CD4-positive, alpha-beta T cell treated with Interleukin-21 for 1 hour (primary cell): ENCODE measurements at places on chromosomes 4 and X.

GRCh38 chr4:88320780-88321373, 36.5 kb upstream of the PPM1K start:
- peak; percentile 26 for DNase-seq

GRCh38 chr4:110211007-110211769, 12.8 kb upstream of the ELOVL6 start:
- peak; percentile 64 for DNase-seq

GRCh38 chrX:48999030-48999429, 3.0 kb downstream of the GRIPAP1 start:
- no peak for DNase-seq

DNA sequence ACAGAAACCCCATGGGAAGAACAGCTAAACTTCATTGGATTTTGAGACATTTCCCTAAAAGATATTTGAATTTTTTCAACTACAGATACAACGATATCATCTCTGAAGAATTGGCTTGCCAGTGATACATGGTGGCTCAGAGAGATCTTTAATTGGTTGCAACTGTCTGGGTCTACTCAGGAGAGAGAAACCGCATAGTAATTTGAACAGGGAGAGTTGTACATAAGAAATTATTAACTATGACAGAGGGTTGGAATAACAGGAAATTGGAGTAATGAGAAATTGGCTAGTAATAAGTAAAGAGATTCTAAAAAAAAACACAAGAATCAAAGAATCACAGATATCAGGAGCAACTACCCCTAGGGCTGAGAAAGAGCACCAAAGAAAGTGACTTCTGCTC, 118.4 kb downstream of the KLHL13 start:
- no peak for DNase-seq

DNA sequence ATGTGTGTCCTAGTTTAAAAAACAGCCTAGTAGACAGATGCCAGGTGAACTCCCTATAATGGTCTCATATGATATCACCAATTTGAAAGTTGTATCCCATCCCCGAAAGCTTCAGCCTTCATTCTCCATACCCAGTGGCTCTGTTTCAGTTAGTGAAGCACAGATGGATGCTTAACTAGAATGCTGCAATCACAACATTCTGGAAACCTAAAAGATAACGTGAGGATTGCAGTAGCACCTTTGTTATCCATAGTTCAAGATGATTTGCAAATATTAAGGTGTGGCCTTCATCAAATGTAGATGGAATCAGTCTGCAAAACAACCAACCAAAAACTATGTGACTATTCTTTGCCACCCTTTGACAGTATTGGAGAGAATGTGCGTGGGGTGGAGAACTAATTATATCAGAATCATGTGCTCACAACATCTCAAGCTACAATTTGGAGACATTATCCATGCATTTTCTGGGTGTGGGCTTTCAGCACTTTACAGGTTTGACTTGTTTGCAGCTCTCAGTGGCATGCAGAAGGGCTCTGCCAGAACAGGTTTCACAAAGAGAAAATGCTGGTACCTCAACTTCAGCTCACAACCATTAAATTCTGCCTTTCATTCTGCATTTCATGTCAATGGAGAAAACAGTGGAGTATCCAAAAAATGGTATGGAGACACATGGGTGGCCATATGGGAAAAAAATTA, 18.3 kb upstream of the PPID start:
- no peak for DNase-seq

- DNase-seq, result no peak
These were observed 843.4 kb downstream of the FSTL5 start for GRCh38 chr4:161320377-161320776.

DNA sequence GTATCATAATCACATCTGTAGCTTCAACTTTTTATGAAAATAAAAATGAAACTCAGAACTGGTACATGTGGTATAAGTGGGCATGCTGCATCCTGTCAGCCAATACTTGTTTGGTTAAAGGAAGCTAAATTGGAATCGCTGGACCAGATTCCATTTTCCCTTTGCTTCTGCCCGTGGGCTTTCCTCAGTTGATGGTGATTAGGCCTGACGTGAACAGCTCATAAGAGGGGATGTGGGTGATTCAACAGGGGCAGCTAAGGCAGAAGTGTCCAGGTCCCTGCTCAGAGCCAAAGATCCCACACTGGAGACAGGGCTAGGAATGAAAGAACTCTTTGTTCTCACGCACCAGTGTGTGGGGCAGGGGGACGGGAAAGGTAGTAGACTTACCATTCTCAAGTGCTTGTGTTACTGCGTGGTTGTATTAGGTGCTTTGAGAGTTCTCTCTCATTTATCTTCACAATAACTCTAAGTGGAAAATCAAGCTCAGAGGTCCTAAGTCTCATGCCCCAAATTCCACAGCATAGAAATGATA, 63.2 kb upstream of the GUCY1A1 start:
- DNase-seq, result no peak

DNA sequence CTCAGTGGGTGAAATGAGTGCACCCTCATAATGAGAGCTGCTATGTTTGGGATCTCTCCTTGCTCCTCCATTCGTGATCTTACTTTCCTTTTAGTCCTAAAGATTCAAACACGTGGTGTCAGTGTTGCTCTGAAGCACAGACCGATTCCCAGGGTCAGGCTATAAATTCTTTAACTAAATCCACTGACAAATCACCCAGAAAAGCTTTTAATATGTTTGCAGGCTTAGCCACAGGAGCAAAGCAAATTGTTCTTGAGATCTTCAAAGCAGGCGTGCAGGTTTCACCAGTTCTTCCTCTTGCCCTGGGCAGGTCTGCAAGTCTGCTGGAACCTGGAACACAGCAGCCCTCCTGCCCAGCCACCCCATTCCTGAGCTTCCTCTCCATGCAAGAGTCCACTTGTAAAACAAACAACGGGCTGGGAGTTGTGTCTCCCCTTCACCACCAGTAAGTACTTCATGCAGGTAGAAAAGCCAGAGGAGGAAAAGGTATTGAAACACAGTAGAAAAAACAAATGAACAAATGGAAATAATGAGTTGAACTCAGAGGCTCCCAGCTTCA, 70.1 kb upstream of the ENPP6 start:
- DNase-seq, result no peak

GRCh38 chr4:68466185-68466584, 18.9 kb downstream of the TMPRSS11E start:
- DNase-seq, result no peak

GRCh38 chr4:153252122-153252521, 47.9 kb downstream of the TRIM2 start:
- no peak for DNase-seq

GRCh38 chr4:70914631-70915030, 12.5 kb downstream of the MOB1B start:
- DNase-seq, result no peak

DNA sequence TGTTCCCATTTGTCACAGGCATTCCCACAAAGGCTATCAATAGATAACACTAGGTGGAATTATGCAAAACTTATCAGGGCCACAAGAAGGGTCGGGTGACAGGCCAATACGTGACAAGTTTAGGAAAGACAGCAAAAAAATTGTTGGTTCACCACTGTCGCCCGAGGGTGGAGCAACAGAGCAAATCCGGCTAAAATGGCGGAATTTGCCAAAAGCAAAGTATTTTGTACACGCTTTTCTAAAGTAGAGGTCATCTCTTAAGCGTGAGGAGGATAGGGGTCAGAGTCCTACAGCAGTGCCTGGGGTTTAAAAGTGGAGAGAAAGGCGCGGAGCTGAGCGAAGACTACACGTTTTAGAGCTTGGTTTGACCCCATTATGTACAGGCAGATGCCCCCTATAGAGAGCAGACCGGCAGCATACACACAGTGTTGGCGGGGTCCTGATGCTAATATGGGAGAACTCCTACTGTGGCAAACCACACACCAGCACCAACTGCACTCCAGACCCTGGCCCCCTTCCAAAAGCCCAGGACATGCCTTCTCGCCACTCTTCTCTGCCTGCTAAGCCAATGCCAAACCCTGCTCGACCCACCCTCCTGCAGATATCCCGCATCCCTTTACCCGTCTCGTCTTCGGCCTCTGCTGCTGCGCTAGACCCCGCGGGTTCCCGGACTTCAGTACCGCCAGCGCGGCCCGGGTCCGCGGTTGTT, 733 bp downstream of the CCNA2 start:
- peak; percentile 51 for DNase-seq

GRCh38 chr4:86688026-86688425, 93.9 kb downstream of the PTPN13 start:
- no peak for DNase-seq

GRCh38 chrX:150364347-150365050, 1.4 kb downstream of the MAMLD1 start:
- DNase-seq, result no peak

GRCh38 chrX:93422693-93423092, 250.7 kb downstream of the NAP1L3 start:
- no peak for DNase-seq

DNA sequence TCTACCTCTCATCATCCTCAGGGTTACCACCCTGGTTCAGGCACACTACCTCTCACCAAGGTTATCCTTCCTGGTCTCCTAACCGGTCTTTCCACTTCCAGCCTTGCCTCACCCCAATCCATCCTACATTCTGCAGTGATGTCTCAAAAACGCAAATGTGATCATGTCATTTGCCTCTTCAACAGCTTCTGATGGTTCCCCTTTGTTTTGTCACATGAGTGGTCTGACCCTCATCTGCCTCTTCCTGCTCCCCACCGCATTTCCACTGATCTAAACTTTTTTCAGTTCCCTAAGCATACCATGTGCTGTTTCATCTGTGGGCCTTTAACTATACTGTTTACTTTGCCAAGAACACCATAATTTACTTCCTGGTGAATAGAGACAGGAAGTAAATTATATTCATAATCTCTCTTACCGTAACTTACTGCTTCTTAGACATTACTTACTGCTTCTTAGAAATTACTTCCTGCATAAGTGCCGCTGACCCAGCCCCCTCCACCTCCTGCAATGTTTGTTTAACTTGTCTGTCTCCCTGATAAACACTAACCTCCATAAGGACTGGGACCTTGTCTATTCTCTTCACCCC, 27.1 kb upstream of the NSUN7 start:
- peak; percentile 35 for DNase-seq

- DNase-seq, result no peak
These were observed 83.8 kb upstream of the MAML3 start for GRCh38 chr4:140237616-140238350.

- DNase-seq, result no peak
These were observed 62.3 kb upstream of the ADRA2C start for GRCh38 chr4:3703677-3704521.

- DNase-seq, result no peak
These were observed 96.8 kb upstream of the CXXC4 start for GRCh38 chr4:104591510-104591911.
